ENCODE measurements at places on chromosomes 3 and 15. TPM values are rescaled to one million over a fixed set of nuclear protein-coding genes. Genes with fewer than 3 reads are reported as not detected.

- peaks cover 49% of the 10 kb centered on the region for H3K4me1 ChIP-seq
- peaks cover 3% of the 10 kb centered on the region for H3K36me3 ChIP-seq
- no peak for DNase-seq
Observed at GRCh38 chr3:71072287-71072686, 511.2 kb downstream of the FOXP1 start.

- no peak overlapping the region for H3K4me3 ChIP-seq
- no peak for DNase-seq
- H3K36me3 ChIP-seq, result peaks cover 18% of the 10 kb centered on the region
- no peaks in the 10 kb centered on the region for H3K27me3 ChIP-seq
- H3K27ac ChIP-seq, result no peak overlapping the region
Observed at GRCh38 chr3:4703054-4703480, 209.9 kb downstream of the ITPR1 start.

DNA sequence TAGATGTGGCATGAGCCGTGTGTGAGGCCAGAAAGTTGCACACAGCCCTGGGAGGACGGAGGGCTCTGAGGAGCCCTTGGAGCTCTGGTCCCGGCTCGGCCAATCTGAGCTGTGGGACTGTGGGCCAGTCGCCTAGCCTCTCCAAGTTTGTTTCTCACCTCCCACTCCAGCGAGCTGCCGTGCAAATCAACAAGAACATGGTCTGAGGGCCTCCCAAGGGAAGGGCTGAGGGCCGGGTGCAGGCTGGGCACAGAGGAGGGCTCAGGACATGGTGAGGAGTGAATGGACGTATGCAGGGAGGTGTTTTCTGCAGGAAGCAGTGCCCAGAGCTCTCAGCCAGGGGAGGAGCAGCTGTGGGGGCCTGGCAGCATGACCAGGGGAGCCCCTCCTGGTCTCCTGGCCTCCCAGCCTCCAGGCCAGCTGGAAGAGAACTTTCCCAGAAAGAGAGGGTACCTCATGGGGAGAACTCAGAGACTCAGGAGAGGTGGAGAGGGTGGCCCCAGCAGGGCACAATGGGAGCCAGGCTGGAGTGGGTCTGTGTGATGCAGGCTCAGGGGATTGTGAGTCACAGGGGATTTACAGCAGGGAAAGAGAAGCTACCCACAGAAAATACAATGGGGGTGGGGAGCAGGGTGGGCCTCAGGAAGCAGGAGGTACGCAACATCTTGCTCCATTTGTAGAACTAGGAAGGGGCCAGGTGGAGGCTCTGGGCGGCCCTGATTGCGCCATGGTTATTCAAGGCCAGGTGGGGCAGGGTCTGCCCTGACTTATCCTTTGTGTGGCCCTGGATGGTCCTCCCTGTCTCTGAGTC lies 24.8 kb downstream of the PSTPIP1 start:
- H3K27me3 ChIP-seq, result no peaks in the 10 kb centered on the region
- H3K36me3 ChIP-seq, result peaks cover 2% of the 10 kb centered on the region
- H3K27ac ChIP-seq, result peak overlapping the region; percentile 99

Gene PARP15
- 87.6 TPM for total RNA-seq

Data from T-helper 17 cell (primary cell).